NCI-H69 (cell line): ENCODE measurements at places on chromosomes 16 and 17.

- no peak for DNase-seq
Observed at GRCh38 chr17:34667656-34668055, 88.3 kb downstream of the TMEM132E start.

GRCh38 chr17:32870969-32871368 is 6.0 kb downstream of the MYO1D start:
- no peak for DNase-seq

GRCh38 chr16:69064764-69065313 is 40.6 kb upstream of the HAS3 start:
- DNase-seq: no peak

- no peak for DNase-seq
Observed at GRCh38 chr17:52306314-52306713, 147.8 kb upstream of the CA10 start.

DNA sequence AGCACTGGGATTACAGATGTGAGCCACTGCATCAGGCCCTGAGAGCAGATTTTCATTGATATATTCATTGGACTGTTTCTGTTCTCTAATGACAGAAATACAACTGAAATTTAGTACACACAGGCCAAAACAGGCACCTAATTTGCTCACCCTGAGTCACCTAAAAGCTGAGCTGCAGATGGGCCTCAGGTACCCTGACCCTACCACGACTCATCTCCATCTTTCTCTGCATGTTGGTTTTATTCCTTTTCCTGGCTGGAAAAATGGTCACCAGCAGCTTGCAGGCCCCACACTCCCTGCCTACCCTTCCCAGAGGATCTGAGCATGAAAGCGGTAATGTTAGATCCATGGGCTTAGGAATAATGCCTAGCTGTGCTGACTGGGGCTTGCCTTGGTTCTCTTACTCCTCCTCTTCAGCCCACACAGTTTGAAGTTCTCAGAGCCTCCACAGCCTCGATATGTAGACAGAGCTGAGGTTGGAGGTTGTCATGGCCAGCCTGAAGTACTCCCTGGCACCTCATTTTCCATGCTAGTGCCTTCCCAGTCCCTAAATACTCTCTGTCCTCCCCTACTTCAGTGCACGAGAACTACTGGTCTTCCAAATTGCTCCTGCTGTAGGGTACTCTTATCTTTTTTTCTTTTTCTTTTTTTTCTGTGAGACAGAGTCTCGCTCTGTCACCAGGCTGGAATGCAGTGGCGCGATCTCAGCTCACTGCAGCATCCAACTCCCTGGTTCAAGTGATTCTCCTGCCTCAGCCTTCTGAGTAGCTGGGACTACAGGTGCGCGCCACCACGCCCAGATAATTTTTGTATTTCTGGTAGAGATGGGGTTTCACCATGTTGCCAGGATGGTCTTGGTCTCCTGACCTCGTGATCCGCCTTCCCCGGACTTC is 51.1 kb downstream of the CENPV start:
- DNase-seq: no peak

DNA sequence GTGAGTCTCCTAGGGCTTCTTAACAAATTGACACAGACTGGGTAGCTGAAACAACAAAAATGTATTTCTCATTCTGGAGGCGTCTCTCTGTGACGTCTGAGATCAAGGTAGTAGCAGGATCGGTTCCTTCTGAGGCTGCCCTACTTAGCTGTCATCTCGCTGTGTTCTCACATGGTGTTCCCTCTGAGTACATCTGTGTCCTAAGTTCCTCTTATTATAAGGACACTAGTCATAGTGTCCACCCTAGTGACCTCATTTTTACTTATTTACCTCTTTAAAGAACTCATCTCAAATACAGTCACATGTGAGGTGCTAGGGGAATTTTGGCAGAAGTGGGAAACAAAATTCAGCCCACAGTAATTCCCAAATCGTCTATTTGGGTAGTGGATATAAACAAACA is 529.1 kb downstream of the NPIPA7 start:
- no peak for DNase-seq

GRCh38 chr17:6930749-6931148 is 65.1 kb upstream of the ALOX12 start:
- no peak for DNase-seq

DNA sequence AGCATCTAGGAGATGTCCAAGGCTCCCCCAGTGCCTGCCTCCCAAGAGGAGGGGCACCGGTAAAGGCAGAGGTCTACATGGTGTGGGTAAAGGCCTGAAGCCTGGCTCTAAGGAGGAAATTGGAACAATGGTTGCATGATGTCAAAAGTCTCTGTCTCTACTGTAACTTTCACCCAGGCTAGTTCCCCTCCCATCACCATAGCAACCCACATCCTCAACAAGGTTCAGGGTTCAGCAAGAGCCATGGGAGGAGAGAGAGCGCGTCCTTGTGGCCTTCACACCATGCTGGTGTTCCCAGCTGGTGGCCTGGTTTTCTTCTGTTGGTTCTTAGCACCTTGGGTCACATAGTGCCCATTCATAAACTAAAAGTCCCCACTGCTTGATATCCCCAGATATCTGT is 196.7 kb upstream of the CDH5 start:
- no peak for DNase-seq

DNA sequence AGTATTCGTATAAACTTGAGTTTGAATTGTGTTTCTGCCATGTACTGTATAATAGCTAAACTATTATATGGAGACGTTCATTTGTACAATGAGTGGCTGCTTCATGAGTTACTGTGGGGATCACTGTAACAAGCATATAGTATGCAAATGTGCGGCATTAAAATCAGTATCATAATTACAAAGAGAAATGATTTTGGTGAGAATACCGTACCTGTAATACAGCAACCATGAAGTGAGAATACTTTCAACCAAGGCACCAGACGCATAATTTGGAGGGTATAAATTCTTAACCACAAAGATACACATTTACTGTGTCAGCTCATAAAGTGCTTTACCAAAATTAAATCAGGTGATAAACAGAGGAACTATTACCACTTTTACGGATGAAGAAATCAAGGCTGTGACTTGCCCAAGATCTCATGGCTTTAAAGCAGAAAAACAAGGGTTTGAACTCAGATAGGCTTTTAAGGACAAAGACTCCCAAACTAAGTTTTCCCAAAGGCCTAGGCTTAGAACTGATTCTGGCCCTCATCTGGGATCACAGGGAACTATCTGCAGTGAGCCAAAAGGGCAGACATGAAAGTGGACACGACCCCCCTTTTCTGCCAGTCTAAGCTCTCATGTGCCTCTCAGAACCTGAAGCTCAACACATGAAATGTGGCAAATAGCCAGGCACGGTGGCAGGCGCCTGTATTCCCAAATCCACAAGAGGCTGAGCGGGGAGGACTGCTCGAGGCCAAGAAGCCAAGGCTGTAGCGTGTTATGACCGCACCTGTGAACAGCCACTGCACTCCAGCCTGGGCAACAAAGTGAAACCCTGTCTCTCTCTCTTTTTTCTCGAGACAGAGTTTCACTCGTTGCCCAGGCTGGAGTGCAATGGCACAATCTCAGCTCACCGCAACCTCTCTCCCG is 6.4 kb downstream of the RPS15A start:
- no peak for DNase-seq

DNA sequence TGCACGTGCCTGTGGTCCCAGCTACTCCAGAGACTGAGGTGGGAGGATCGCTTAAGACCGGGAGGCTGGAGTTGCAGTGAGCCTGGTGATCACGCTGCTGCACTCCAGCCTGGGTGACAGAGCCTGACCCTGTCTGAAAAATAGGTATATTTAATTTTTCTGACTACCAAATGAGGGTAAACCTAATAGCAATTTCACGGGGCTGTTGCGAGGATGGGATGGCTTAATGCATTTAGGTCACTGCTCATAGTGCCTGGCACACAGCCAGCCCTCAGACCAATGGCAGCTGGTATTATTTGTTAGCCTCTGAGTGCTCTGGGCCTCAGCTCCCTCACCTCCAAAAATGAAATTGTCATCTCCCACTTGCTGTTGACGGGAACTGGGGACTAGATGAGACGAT is 5.9 kb upstream of the CDIP1 start:
- peak; percentile 65 for DNase-seq

GRCh38 chr17:58829172-58829637 is 73.6 kb downstream of the PPM1E start:
- no peak for DNase-seq

DNA sequence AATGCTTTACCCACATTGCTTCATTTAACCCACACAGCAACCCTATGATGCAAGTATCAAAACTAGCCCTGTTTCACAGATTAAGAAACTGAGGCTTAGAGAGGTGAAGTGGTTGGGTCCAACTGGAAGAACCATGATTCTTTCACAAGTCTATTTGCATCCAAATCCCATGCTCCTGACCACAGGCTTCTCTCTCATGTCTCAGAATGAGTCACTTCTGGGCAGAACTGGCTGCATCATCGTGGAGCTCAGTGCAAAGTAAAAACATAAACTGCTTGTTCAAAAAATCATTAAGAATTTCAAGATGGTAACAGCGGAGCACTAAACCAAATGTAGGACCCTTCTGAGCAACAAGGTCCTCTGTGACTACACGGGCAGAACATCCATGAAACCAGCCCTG is 20.2 kb upstream of the CES1 start:
- no peak for DNase-seq

- DNase-seq: no peak
Observed at GRCh38 chr17:62913991-62914570, 52.0 kb upstream of the TANC2 start.

DNA sequence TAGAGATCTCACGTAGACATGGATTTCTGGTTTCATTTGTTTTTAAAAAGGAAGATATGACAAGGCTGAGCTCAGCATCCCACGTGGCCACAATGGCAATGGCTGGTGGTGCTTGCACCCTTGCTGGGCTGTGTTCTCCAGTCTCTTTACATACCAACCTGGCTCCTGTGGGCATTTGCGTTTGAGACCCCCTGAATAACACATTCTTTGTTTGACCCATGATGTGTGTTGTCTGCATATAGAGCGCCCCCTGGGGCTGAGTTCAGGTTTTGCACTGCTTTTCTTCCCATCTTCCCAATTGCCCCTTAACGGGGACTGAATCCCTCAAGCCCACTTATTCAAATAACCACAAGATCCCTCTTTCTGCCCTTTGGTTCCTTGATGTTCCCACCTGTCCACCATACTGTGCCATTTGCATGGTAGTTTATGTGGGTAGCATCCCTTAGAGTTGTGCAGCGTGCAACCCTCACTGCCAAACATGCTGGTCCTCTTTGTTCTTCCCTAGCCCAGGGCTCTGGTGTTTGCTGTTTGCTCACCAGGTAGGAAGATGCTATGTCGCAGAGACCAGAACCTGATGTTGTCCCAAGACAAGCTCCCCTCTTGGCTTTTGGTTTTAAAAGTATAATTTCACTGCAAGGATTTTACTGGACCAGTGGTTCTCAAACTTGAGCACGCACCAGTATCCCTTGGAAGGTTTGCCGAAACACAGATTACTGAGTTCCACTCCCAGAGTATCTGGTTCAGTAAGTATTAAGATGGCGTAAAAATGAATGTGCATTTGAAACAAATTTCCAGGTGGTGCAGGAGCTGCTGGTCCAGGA is 38.5 kb upstream of the NKD1 start:
- peak; percentile 15 for DNase-seq
